ENCODE measurements at places on chromosomes 11 and 22. TPM values are rescaled to one million over a fixed set of nuclear protein-coding genes. Genes with fewer than 3 reads are reported as not detected.

The UBQLNL gene
- total RNA-seq: not detected

The GSTT2 gene
- total RNA-seq: not detected

The CRYBA4 gene
- not detected for total RNA-seq

The POTEH gene
- total RNA-seq: not detected

The MAJIN gene
- not detected for total RNA-seq

The CD3G gene
- not detected for total RNA-seq

Data from A549 treated with ZK216348 at 1 μM for 4 hours (cell line).